Osteoblast (primary cell): ENCODE measurements at places on chromosomes 2 and 18. TPM values are rescaled to one million over a fixed set of nuclear protein-coding genes. Genes with fewer than 3 reads are reported as not detected.

APLF gene
- total RNA-seq = 10.0 and 10.5 TPM in 2 replicates

DNA sequence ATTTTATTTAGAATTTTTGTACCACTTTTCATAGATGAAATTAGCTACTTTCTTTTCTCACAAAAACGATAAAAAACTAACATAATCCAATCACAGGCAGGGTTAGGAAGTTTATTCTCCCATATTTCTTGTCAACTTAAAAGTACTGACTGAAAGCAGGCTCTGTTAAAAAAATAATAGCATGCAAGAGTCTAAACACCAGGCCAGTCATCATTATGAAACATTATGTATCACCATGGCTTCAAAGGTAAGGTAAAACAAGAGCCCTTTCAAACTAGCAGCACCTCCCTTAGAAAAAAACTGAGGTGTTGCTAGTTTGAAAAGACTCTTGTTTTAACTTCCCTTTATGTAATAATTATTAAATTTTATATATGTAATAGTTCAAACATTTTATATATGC lies 848.0 kb downstream of the RNF144A start:
- no peak for DNase-seq

SERPINB13 gene
- under 0.01 TPM in 1 of 2 replicates, not detected in the other for total RNA-seq

GRCh38 chr2:222193328-222193983 lies 105.3 kb downstream of the PAX3 start:
- peak; percentile 1 for DNase-seq

- DNase-seq = peak; percentile 72
Observed at GRCh38 chr2:97774425-97774824, 61.0 kb downstream of the ZAP70 start.

DNA sequence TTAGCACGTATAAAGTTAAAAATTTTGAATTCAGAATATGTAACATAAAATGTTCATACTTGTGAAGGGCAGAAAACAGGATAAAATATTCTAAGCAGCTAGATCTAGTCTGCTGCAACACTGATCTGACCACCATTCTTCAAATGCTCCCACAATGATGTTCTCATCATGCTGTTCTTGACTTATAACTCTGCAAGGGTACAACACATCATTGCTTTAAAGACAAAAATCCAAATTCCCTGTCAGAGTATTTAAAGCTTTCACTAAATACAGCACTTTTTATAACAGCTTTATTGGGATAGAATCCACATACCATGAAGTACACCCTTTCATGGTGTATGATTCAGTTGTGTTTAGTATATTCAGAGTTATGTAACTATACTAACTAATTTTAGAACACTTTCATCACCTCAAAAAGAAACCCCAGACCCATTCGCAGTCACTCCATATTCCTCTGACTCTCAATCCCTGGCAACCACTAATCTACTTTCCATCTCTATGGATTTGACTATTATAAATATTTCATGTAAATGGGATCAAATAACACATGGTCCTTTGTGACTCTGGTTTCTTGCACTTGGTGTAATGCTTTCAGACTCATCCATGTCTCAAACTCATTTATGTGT lies 56.4 kb downstream of the MAP4K3 start:
- DNase-seq = no peak

DNA sequence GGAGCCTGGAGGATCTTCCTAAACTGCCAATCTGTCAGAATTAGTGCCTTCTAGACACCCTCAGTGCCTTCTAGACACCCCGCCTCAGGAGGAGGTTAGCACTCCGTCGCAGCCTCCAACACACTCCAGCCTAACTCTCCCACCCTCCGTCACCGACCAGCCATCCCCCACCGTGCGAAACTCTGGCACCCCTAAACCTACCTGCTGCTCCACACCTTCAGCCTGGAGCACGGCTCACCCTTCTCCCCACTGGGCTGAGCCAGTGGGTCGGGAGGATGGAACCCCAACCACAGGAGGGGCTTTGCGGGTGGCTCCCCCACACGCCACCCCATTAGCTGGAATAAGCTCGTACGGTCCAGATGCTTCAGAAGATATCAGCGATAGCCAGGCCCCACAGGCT lies 468.9 kb upstream of the HS6ST1 start:
- DNase-seq = no peak

TSPYL6 gene
- not detected in 2 replicates for total RNA-seq

DNA sequence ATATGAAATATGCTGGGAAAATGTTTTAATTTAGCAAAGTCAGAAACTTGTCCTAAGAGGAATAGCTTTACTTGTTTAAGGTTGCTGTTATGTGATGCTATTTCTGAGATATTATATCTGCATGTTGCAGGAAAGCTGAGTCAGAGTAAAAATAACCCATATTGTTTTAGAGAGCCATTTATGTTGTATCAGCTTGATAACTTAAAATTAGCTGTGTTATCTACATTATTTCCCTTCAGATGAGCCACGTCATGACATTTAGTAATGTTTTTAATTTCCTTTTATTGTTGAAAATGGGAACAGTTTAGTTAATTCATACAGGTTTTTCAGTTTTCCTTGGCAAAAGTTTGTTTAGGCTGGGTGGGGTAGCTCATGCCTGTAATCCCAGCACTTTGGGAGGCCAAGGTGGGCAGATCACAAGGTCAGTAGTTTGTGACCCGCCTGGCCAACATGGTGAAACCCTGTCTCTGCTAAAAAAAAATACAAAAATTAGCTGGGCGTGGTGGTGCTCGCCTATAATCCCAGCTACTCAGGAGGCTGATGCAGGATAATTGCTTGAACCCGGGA lies 55.8 kb downstream of the TTC27 start:
- peak; percentile 19 for DNase-seq

- no peak for DNase-seq
Observed at GRCh38 chr2:112733456-112733855, 12.6 kb downstream of the NT5DC4 start.

- DNase-seq = peak; percentile 14
Observed at GRCh38 chr2:86646865-86647264, 23.2 kb upstream of the RNF103 start.

TDRD15 gene
- not detected in 2 replicates for total RNA-seq

SERPINB2 gene
- total RNA-seq = 0.72 and 1.8 TPM in 2 replicates

CUL3 gene
- total RNA-seq = 59.5 and 64.4 TPM in 2 replicates

GRCh38 chr18:23155537-23155936 lies 20.3 kb downstream of the CABLES1 start:
- DNase-seq = no peak

- DNase-seq = no peak
Observed at GRCh38 chr2:830419-831224, 120.0 kb upstream of the SNTG2 start.

GRCh38 chr2:38105922-38106321 lies 30.0 kb upstream of the CYP1B1 start:
- DNase-seq = no peak

DNA sequence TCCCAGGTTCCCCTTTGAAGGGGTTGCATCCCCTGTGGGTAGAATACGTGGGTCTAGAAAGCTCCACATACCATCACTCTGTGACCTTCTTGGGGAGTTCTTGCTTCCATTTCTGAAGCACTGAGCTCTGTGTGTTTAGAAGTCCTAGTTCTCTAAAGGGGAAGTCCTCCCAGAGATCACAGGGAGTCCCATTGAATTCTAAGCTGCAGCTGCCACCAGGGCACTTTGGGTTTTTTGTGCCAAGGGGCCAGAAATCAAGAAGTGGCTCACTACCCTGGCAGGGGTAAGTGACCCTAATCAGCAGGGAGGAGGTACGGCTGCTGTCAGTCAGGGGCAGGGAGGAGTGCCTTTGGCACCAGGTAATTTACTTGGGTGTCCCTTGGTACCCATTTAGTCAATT lies 70.9 kb downstream of the EHD3 start:
- no peak for DNase-seq

GRCh38 chr18:49597157-49597931 lies 35.5 kb downstream of the LIPG start:
- DNase-seq = peak; percentile 32

CLEC4F gene
- total RNA-seq = not detected in 2 replicates

DNA sequence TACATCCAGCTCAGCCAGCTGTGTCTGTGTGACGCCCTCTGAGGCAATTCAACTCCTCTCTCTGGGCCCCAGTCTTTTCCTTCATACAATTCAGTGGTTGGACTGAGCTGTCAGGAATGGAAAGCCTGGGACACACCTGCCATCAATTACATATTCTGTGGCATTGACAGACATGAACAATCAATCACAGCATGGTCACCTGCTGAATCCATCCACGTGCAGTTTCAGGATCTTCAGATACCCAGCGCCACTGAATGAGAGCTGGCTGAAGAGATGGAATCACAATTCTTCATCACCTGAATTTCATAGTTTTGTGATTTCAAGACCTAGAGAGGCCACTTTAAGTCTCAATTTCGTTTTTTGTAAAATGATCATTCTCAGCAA lies 5.1 kb downstream of the ADRA2B start:
- DNase-seq = peak; percentile 52

DNA sequence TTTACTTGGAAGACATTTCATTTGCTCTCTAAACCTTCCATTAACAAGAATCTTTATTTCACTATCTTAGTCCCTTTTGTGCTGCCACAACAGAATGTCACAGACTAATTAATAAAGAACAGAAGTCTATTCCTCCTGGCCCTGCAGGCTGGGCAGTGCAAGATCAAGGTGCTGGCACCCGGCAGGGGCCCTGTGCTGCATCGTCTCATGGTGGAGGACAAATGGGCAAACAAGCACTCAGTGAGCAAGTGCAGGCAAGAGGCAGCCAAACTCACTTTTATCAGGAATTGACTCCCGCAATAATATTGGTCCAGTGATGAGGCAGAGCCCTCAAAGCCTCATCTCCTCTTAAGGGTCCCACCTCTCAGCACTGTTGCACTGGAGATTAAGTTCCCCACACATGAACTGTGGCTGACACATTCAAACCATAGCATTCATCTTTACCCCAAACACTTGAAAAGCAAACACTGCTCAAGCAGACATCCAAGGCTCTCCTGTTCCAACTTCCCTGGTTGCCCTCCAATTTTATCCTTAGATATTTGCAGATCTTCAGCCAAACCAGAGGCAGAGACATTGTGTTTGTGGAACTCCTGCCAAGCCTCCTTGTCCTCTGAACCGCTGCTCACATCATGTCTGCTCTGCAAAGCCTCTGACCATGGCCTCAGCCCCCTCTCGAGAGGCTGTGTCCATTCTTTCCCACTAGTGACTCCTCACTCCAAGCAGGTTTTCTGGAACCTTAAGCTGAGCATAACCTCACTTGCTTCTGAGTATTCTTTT lies 404.4 kb upstream of the SOX11 start:
- DNase-seq = no peak

NETO1 gene
- total RNA-seq = under 0.01 TPM in 1 of 2 replicates, not detected in the other

DNA sequence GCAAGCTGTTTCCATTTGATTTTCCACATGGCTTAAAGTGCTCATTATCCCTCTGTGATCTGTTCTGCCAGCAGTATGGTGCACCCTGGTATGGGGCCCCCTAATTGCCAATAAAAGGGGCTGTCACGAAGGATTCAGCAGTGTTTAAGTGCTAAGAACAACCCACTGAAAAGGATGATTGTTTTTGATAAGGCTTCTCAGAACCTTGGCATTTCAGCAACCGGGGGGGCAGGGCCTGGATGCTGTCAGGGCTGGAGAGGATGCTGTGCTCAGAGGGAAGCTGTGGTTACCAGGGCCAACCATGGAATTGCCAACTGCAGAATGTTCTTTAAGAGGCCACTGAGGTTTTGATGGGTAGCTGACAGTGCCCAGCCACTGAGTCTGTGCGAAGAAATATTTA lies 117.8 kb downstream of the CTIF start:
- peak; percentile 73 for DNase-seq

DNA sequence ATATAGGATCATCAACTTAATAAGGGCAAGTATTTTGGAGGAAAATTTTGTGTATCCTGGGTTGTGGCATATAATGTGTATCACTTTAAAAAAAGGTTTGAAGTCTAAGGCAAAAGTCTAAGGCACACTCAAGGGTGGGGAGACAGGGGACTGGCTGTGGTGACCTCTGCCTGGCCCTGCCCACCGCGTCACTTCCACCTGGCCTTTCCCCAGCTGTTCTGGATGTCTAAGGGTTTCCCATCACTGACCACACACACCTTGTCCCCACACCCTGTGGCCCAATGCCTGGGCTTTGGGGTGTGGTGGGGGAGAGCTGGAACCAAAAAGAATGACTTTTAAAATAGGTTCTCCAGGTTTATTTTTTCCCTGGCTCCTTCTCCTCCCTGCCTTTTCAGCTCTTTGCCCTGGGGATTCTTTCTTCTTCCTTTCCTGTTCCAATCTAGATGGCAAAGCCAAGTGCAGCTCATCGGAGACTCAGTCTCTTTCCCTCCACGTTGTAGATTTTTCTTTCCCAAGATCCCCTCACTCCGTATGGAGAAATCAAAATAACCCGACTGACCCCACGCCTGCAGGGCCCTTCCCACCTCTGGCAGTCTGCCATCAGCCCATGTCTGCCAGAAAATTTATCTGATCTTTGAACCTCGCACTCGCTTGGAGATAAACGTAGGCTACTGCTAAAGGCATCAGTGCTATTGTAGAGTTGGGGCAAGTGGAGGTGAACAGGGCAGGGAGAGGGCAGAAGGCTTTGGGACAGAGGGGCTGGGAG lies 257.2 kb downstream of the DYSF start:
- no peak for DNase-seq

HRH4 gene
- under 0.01 TPM in 2 replicates for total RNA-seq

DNA sequence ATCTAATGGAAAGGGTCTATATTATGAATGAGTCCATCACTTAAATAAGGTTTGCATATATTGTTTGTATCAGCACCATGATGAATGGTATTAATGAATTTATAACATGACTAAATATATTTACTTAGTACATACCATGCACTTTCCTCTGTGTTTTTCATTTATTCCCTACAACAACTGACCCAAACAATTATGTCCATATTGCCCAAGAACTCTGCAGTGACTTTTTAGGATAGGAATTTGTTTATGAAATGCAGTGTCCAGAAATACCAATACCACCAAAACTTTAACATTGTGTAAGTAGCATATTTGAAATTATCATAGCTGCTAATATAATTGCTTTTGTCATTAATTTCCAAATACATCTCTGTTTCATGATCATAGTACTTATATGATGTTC lies 119.7 kb downstream of the WDR7 start:
- DNase-seq = no peak

TMEM169 gene
- 0.36 and 0.88 TPM in 2 replicates for total RNA-seq

SCN3A gene
- total RNA-seq = 0.59 and 0.72 TPM in 2 replicates

GALR1 gene
- not detected in 2 replicates for total RNA-seq

- DNase-seq = no peak
Observed at GRCh38 chr2:48126162-48126561, 219.9 kb upstream of the FBXO11 start.

DNA sequence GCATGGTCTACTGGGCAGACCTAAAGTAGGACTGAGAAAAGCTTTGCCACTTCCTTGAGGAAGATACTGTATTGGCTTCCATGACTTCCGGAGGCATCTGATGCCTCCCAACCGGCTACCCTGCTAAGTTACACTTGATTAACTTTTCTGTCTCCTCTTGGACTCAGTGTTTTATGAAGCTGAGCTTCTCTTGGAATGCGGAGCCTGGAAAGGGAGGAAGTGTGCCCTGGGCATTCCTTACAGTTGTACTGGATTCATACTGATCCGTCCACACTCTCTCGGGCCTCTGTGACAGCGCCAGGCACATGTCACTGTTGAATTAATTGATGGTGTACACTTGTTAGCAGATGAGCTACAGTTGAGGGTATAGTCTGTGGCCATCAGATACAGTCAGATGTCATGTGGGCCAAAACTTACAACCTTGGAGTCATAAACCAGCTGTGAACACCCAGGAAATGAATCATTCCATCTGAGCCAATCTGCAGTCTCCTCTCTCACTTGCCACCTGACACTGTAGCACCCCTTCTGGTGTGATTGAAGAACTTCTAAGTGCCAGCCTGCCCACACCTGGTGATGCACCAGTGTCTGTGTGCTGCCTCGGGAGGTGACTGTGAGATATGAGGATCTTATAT lies 122.5 kb downstream of the FHOD3 start:
- no peak for DNase-seq

- no peak for DNase-seq
Observed at GRCh38 chr2:173606619-173607248, 252.1 kb downstream of the CDCA7 start.
